ENCODE measurements at places on chromosomes 5 and 9.

DNA sequence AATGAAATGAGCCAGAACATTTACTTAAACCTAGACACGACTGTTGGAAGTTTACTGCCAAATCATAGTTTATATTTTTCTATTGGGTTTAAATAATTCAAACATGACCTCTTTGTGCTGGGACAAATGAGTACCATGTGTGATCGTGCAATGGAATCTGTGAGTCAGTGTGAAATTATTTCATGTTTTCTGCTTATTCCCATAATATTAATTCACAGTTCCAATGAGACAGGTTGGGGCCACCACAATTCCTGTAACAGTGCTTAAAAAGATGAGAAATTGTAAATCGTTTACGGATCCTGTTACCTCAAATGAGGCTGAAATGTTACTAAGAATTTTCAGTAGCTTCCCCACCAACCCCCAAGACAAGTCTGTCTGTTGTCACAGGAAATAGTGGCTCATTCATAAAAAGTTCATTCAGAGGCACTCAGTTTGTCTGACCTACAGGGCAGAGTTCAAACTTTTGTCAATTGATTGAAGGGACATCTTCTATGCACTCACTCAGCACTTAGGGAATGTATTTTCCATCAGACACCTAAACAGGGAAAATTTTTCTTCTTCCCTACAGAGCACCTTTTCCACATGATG lies 563.9 kb upstream of the ADAMTS16 start:
- no peak for DNase-seq

GRCh38 chr5:135340568-135340967 lies 58.5 kb downstream of the MACROH2A1 start:
- DNase-seq = no peak

DNA sequence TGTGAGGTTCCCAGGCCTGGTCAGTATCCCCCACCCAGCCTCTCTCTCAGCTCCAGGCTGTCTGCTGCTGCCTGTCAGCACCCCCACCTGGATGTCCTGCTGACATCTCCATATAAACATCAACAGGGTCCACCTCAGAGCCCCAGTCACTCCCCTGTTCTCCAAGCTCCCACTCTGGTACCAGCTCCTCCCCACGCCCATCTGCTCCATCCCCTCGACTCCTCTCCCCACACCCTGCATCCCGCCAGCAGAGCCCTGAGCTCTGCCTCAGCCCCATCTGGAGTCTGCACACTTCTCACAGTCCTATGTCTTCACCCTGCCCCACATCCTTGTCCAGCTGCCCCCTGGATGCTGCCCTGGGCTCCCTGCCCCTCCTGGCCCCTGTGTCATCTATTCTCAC lies 67.7 kb upstream of the LRRTM2 start:
- no peak for DNase-seq

DNA sequence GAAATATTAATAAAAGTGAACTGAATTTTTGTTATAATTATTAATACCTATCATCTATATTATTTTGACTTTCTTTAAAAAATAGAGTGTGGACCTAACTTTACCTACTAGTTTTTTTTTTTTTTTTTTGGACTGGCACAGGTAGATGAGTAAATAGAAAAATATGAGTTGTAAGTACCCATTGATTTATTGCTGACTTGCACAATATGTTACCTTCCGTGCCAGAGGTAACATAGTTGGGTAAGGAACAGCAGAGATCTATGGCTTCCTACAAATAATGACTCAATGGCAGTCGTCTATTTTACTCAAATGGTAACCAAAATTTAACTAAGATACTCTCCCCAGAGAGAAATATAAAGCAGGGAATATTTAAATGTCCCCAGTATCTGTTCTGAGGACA lies 1212.8 kb downstream of the PTPRD start:
- DNase-seq = no peak

GRCh38 chr5:96053063-96053735 lies 91.5 kb upstream of the ELL2 start:
- DNase-seq = no peak

- DNase-seq = no peak
These were observed 45.9 kb upstream of the GABRP start for GRCh38 chr5:170737591-170737990.

DNA sequence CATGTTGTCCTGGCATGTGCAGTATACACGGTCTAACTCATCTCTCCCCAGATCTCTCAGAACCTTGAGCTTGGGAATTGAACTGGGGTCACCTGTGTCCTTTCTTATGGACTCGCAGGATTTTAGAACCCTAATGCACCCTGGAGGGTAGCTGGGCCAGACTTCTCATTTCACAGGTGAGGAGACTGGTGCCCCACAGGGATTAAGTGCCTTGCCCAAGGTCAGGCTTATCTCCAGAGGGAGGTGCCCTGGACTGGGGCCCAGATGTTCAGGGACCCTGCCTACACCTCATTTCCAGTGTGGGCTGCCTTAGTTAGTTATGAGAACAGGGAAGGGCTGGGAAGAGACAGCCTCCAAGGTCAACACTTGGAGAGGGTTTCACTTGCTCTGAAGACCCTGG lies 4.0 kb upstream of the NUP214 start:
- no peak for DNase-seq
